NCI-H2171 treated with DMSO at 0.1 percent for 48 hours (cell line): ENCODE measurements at places on chromosomes 16 and 17.

GRCh38 chr16:49604602-49605001, 231.0 kb downstream of the C16orf78 start:
- DNase-seq = no peak

DNA sequence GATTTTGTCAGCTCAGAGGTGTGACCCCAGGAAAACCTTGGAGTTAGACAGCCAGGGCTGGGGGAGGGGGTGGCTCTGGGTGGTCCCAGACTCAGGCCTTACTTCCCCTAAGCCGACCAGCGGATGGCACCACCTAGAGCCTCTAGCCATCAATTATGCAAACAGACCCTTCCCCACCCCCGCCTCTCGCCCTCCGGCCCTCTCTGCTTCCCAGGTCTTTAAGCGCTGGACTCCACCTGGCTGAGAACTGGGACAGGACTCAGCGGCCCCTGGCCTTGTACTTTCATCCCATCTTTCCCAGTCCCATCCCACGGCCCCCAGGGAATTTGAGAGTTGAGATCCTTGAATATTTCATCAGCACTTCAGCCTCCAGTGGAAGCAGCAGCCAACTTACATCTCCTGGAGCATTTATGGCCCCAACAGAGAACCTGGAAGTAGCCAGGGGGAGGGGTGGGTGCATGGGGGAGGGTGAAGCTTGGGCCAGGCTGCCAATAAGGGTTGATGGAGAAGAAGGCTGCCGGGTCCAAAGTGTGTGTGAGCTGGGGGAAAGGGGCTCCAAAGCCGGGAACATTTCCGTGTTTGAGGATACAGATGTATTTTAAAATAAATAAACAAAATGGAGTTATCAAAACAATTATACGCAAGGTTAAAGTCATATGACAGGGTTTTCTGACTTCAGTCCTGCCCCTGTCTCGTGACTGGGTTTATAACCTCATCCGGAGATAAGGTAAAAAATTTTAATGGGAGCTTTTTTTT, 7.5 kb upstream of the JUP start:
- no peak for DNase-seq

DNA sequence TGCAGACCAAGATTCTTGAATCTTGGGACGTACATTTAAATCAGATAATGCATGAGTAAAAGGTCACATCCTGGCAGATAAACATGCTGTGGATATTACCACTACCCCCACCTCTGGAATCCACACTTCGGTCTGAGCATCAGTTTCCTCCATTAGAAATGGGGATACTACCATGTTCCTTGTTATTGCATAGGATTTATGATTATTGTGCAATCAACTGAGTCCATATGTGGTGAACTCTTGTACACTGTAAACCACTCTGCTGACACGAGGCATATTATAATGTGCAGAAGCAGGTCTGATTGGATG, 108.7 kb downstream of the VAT1L start:
- no peak for DNase-seq

- no peak for DNase-seq
Measured at GRCh38 chr16:53457670-53458069, 23.4 kb downstream of the RBL2 start.

DNA sequence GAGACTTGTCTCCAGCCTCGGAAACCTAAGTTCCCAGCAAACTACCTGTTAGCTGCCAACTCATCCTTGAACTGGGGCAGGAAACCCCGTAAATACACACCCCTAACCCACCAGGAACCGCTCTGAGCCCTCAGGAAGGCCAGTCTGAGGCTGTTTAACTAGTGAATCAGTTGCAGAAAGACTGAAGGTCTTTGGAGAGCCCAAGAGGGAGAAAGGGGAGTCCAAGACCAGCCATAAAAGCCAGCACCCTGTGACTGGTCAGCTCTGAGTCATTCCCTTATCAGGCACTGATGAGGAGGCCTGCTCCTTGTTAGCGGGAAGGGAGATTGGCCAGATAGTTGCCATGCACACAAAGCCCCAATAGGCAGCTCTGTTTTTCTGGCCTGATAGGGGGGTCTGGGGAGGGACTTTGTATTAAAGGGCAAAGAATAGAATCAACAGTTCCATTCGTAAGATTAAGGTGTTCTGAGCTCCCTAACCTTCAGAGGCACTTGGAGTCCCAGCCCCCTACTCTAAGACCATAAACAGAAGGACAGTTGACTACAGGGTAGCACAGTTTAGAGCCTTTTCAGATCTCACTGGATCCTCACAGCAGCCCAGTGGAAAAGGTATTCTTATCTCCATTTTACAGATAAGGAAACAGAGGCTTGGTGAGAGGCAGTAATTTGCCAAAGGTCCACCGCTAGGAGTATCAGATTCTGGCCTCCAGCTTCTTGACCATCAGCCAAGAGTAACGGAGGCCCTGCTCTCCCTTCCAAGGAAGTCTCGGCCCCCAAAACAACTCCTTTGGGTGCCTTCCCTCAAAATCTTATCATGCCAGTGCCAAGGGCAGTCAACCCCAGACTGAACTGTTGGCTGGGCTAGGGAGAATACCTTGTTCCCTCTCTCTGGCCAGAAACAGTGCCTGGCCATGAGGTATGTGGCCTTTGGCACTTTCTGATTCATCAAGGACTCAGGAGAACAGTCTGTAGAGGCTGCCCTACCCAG, 2.2 kb upstream of the KRT19 start:
- no peak for DNase-seq

DNA sequence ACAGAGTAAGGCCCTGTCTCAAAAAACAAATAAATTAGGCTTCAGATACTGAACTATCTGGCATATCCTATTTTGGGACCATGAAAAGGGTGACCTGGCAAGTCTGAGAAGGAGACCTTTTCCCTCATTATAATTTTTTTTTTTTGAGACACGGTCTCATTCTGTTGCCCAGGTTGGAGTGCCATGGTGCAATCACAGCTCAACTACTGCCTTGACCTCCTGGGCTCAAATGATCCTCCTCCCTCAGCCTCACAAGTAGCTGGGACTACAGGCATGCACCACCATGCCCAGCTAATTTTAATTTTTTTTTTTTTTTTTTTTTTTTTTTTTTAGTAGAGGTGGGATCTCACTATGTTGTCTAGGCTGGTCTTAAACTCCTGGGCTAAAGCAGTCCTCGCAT, 37.3 kb downstream of the PLCG2 start:
- DNase-seq = no peak

- no peak for DNase-seq
Measured at GRCh38 chr17:29575511-29576213, 7.2 kb downstream of the TP53I13 start.

DNA sequence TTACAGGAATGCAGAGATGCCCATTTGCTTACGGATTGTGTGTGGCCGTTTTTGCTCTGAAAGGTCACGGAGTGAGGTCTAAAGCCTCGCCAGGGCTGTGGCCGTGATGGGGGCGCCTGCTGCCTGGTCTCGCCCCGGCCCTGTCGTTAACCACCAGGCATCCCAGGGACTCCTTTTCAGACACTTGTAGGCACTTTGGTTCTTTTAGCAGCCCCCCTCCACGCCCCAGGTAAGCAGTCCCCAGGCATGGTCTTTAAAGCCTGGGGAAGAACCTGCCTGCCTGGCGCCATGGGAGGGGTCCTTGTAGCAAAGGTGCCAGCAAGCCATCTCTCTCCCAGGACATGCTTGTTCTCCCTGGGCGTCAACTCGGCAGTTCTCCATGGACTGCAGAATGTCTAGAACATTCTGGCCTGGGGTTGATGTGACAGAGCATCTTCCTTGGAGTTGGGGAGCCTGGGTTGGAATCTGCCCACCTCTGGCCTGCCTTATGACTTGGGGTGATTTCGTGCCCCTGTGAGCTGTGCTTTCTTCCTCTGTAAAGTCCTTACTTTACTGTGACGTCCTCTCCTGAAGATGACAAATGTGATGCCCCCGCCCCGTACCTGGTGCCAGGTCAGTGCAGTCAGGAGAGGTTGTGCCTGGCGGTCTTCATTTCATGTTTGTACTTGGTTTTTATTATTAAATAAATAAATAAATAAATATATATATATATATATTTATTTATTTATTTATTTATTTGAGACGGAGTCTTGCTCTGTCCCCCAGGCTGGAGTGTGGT, 5.4 kb downstream of the KCTD5 start:
- no peak for DNase-seq

DNA sequence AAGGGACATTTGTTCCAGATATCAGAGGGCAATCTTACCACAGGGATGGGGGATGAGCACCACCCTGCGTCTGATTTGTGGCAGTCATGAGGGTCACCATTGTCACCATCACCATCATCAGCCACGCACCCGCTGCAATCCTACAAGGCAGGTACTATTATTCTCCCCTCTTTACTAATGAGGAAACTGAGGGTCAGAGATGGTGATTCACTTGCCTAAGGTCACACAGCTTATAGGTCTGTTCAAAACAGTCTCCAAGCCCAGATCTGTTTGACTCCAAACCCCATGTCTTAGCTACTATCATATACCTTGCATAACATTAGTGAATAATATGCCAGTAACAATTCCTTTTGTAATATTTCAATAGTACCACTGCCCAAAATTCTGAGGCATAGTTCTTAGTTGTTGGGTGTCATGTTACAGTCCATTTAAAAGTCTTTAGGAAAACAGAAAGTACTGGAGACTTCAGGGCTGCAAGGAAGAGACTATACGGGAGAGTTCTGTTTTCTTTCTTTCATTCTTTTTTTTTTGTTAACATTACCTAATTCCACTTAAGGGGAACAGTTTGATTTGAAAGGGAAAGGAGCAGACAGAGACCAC, 166.4 kb downstream of the C16orf95 start:
- DNase-seq = no peak

DNA sequence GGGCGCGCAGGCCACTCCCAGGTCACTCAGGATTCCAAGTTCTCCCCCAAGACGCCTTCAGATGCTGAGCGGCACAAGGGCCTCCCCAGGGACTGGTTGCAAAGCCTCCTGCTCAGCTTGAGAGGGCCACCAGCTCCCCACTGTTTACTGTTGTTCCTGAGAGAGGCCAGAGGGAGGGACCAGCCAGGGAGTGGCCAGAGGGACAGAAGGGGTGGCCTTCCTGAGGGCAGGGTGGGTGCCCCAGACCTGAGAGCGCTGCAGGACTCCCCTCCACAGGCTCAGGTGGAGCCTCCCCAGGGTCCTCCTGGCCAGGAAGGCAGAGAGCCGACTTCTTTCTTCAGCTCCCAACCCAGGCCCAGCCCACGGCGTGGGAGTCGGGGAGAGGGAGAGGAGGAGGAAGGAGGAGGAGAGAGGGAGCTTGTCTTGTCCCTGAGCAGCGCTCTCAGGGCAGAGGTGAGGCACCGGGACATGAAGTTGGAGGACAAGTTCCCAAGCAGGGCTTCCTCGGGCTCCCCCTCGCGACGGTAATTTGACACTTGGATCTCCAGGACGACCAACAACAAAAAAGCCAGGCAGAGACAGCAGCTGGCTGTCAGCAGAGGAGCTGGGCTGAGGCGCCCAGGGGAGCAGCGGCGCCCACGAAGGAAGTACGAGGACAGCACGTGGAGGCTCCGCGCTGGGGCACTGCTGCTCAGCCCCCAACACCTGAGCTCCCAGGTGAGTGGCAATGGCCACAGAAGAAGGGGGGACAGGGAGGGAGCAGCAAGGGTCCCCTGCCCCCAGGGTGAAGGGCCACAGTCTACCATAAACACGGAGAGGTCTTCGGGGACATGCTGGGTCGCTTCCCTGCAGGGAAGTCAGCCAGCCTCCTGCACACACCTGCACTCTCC, 497 bp downstream of the SMIM5 start:
- DNase-seq = peak; percentile 96

- no peak for DNase-seq
Measured at GRCh38 chr16:2226918-2227317, 3.5 kb downstream of the E4F1 start.

- peak; percentile 66 for DNase-seq
Measured at GRCh38 chr17:79991924-79992648, 43.6 kb downstream of the TBC1D16 start.

- no peak for DNase-seq
Measured at GRCh38 chr17:74334393-74335039, 8.5 kb downstream of the KIF19 start.

- peak; percentile 33 for DNase-seq
Measured at GRCh38 chr17:16304830-16305229, 48.4 kb downstream of the CENPV start.

GRCh38 chr17:27346228-27346899, 52.5 kb downstream of the WSB1 start:
- no peak for DNase-seq

- no peak for DNase-seq
Measured at GRCh38 chr17:56583772-56584171, 9.7 kb upstream of the NOG start.

GRCh38 chr17:17200311-17200710, 5.8 kb downstream of the PLD6 start:
- DNase-seq = no peak

DNA sequence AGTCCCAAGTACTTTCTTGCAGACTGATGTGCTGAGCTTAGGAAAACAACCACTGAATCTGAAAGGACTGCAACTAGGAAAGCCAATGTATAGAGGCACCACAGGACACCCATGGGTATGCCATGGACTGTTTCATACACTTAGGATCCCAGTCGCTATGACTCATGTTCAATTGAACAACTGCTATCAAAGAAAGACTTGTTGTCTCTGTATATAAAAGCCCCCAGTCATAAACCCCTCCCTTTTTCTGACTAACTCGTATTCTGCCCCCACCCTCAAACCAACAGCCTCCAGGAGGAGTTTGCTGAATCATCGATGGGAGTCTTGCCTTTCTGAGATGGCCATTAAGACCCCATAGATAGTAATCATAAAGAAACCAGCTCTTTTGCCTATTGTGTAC, 205.4 kb downstream of the ANKFN1 start:
- DNase-seq = no peak

GRCh38 chr17:38815576-38816193, 9.4 kb downstream of the CWC25 start:
- no peak for DNase-seq

DNA sequence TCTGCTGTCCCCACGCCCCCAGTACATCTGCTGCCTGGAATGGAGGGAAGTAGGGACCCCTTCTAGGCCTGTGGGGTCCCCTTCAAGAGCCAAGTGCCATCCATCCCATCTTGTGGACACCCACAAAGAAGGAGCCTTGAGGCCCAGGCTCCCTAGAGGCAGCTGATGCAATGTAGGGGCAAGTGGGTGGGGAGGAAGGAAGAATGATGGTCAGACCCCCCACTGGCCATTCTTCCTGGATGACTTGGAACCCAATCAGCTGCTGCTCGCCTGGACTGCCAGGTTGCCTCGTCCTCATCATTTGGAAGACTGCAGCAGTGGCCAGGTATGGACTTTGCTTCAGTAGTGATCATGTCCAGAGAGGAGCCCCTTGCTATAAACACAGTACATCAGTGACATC, 48.9 kb downstream of the SMPD3 start:
- DNase-seq = no peak

DNA sequence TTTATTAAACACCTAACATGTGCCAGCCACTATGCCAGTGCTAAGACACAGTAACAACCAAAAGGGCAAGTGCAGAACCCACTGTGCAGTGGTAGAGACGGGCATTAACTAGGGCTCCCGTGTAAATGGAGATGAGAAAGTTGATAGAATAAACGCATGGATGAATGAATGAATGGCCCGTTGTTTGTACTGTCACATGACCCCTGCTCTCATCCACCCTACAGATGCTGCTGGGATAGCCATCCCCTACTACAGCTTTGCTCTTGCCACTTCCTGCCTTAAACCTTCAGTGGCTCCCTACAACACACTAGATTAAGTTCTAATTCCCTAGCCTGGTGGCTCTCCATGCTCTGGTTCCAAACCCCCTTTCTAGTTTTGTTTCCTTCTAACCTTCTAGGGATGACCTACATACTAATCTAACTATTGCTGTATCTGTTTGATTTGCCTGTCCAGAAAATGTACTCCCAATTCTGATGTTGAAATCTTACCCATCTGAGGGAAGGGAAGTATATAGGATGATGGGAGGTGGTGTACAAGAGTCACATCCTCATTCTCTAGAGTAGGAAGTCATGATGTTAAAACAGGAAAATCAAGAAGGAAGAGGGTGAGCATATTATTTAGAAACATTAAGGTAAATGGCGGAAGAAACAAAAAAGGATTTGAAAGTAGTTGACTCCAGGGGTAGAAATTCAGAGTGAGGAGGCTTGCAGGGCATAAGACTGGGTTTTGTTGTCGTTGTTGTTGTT, 11.4 kb upstream of the TNRC6C start:
- DNase-seq = no peak
